NCI-H2227 treated with DMSO at 0.1 percent for 48 hours (cell line): ENCODE measurements at places on chromosomes 16 and 17.
A peak's percentile ranks its signal among the peaks of the same experiment; 100 is the strongest.

- no peak for DNase-seq
These were observed 99.0 kb downstream of the MSI2 start for GRCh38 chr17:57355090-57355859.

DNA sequence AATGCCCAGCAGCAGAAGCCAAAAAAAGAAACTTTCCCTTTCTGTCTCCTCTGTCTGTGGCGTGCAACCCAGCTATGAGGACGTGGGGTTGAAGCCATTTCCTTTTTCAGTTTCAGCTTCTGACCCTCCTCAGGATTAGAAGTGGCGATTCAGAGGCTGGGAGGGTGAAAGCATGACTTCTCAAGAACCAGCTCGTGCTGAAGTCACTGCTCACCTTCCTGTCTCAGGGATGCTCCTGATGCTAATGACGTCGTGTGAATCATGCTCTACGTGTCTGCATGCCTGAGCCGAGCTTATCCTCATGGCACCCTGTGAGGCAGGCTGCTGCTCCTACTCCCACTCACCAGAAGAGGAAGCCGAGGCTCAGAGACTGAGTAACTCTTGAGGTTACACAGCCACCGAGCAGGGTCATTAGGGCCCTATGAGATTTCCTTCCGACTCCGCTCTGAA is 5.7 kb upstream of the LPO start:
- DNase-seq: no peak

GRCh38 chr17:47895347-47895855 is 635 bp upstream of the SP2 start:
- DNase-seq: no peak

DNA sequence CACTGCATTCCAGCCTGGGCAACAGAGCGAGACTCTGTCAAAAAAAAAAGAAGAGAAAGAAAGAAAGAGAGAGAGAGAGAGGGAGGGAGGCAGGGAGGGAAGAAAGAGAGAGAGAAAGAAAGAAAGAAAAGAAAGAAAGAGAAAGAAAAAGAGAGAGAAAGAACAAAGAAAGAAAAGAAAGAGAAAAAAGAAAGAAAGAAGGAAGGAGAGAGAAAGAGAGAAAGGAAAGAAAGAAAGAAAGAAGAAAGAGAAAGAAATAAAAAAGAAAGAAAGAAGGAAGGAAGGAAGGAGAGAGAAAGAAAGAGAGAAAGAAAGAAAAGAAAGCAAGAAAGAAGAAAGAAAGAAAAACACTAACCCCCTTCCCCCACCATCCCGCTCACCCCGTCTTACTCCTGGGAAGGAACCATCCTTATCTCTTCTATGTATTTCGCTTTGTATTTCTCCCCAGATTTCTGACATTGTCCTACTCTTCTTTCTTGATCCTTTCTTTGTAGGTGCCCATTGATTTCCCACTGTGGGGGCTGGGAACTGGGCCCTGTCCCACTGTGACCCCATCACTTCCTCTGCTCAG is 20.9 kb downstream of the ALOX15 start:
- DNase-seq: no peak

GRCh38 chr16:83769397-83770008 is 38.3 kb upstream of the HSBP1 start:
- DNase-seq: no peak

DNA sequence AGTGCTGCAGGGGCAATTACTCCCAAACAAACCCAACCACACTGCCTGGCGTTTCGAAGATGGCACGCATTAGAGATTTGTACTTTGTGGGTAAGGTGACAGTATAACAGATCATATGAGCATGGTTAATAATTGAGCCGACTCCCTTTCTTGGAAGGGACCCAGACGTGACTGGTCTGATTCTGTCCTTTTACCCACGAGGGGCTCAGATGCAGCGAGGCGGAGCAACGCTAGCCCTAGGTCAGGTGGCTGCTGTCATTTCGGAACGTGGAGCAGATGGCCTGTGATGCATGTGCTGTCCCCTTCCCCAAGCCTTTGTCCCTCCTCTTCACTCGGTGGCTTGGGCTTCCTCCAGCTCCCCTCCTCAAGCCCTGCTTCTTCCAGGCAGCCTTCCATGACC is 84.2 kb downstream of the SNX29 start:
- no peak for DNase-seq

- DNase-seq: no peak
These were observed 45.2 kb upstream of the ZNF469 start for GRCh38 chr16:88337538-88337937.

DNA sequence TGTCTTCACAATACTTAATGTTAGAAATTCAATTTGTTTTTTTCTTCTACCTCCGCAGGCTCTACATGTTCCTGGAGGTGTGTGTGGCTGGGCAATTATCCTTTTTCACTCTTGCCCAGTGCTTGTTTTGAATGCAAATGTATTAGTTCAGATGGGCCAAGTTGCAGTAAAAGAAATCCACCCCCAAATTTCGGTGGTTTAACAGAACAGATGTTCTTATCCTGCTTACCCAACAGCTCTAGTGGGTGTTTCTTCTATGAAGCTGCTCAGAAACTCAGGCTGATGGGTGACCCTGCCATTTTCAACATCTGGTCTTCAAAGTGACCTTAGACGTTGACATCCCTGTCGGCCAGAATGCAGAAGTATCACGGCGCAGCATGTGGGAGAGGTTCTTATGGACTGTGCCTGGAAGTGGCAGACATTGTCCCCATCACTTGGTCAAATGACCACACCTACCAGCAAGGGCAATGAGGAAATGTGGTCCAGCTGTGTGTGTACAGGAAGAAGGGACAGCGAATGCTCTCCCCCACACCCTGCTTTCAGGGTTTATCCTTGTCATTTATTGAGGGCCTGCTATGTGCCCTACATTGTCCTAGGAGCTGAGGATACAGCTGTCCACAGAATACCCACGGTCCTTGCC is 157.3 kb downstream of the CDH13 start:
- no peak for DNase-seq

GRCh38 chr17:30580916-30581315 is 103.7 kb downstream of the GOSR1 start:
- DNase-seq: no peak

DNA sequence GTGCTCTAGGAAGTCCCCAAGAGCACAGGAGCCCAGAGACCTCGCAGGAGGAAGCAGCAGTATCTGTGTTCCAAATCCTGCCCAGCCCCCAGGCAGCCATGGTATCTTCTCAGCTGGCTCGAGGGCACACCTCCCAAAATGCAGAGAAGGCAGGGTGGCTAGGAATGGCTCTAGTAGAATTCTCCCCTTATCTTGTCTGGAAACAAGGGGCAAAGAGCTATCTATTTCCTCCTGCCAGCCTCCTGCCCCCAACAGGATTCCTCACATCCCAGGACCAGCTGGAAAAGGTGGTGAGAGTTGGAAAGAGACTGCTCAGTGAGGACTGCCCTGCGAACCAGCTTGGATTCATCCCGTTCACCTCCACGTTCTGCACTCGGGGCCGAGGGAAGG is 8.6 kb upstream of the TSPOAP1 start:
- DNase-seq: no peak

DNA sequence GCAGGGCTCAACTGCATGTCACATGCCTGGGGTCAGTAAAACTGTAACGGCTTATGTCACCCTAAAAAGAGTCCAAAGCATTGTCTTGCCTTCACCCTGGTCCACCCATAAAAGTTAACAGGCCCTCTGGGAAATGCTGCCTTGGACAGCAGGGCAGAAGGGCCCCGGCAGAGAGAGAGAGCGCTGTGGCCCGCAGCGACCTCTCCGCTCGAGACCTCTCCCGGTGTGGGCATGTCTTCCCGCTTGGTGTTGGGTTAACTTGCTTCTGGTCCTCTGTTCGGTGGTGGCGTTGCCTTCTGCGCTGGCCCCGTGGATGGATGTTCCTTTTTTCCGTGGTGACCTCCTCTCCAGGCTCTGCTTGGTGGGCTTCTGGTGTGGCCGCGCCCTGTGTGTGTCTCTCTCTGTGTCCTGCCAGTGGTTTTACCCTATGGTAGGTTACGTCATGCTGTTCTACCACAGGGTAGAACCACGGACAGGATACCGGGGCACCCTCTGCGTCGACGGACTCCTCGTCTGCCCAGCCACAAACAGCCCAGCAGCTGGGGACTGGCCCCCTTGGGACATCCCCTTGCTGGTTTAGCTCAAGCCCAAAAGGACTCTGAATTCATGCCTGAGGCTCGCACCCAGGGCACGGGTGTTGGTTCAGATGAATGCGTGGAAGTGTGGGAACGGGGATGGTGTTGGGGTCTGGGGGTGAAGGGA is 18.3 kb upstream of the CLEC18A start:
- no peak for DNase-seq

GRCh38 chr16:85891033-85891775 is 7.8 kb upstream of the IRF8 start:
- no peak for DNase-seq

- DNase-seq: no peak
These were observed 78.2 kb upstream of the MON1B start for GRCh38 chr16:77112746-77113145.

- no peak for DNase-seq
These were observed 23.7 kb downstream of the TSPOAP1 start for GRCh38 chr17:58304750-58305486.

DNA sequence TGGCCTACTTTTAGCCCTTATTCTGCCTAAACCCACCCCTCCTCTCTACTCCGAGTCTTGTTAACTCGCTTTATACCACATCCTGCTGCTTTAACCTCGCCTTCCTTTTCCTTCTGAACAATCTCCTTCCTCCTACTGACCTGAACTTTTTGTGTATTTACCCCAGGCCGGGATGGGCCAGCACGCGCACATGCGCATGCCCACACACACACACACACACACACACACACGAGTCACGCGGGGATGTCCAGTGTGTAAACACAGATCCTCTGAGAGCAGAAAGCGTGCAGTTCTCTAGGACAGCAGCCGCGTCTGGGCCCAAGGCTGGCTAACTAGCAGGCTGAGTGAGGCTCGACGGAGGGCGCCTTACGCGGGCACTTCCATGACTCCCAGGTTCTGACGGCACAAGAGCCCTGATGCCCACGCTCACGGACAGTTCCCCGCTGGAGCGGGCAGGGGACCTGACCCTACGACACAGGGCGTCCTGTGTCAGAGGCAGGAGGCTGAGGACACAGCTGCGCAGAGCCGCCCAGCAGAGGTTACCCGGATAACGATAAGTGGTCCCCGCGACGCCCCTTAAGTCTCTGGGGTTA is 610 bp downstream of the PIK3R5 start:
- DNase-seq: no peak

DNA sequence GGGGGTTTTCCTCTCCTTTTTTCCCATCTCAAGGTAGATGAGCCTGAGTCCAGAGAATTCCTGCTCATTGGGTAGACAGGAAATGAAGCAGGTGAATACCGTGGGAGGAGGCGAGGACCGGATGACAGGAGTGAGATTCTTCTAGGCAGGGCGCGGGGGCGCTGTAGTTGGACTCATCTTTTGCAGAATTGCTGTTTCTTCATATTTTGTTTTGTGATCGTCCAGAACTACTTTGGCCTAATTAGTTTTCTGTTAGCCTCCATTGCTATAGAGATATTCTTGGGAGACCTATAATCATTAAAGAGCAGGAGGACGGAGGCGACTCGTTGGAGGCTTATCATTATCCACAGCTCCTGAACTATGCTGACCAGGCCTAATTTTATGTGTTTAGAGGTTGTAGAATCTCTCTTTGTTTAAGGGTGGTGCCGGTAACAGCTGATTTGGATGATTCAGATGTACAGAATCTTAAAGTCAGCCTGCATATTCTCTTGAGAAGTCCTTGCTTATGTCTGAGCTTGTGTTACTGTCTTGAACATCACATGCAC is 650 bp downstream of the ATP6V0A1 start:
- peak; percentile 55 for DNase-seq

GRCh38 chr17:50507871-50508572 is at the start of gene MYCBPAP:
Gene MYCBPAP, plus strand, starts transcription at chr17:50508439. Its CDS starts 236 bp downstream, at chr17:50508675.
- peak; percentile 81 for DNase-seq

DNA sequence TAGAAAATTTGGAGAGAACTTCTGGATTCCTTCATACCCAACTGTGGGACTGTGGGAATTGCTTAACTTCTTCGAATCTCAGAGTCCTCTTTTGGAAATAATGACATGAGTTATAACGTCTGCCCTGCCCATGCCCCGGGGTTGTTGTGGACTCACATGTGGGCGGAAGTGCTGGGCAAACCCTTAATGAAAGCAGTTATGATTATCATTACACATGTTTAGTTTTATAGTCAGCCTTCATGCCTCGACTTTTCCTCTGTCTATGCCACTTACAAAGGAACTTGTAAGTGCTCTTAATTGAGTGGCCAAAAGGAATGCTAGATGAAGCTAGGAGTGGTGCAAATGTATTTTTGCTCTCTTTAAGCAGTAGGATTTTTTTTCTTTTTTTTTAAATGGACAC is 3.9 kb downstream of the KRT27 start:
- DNase-seq: no peak

DNA sequence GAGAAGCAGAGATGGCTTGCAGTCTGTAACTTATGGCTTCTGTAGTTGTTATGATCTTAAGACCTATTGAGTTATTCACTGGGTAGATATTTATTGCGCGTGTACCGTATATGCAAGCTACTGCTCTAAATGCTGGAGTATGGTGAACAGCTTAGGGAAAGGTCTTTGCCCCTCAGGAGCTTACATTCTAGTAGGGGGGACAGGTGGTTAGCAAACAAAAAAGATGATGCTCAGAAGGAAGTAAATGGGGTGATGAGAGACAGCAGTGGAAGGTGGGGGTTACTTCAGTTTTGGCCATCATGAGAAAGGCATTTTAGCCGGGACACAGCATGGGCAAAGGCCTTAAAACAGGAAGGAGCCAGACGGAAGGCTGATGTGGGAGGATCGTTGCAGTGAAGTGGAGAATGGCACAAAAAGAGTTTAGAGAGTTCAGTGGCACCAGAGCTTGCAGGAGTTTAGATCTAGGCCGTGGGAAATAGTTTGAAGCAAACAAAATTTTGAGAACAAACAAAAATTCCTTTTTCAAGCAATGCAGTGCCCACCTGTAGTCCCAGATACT is 2.1 kb downstream of the ARMC7 start:
- DNase-seq: no peak

- DNase-seq: no peak
These were observed 127.2 kb downstream of the HS3ST3B1 start for GRCh38 chr17:14427900-14428647.

GRCh38 chr17:4879601-4880000 is 19.7 kb upstream of the C17orf107 start:
- no peak for DNase-seq
